ENCODE measurements at places on chromosomes 7 and 10.

- no peak for DNase-seq
Observed at GRCh38 chr7:64733550-64734240, 60.5 kb upstream of the ZNF138 start.

GRCh38 chr10:17236468-17237148 lies 8.6 kb downstream of the VIM start:
- no peak for DNase-seq

DNA sequence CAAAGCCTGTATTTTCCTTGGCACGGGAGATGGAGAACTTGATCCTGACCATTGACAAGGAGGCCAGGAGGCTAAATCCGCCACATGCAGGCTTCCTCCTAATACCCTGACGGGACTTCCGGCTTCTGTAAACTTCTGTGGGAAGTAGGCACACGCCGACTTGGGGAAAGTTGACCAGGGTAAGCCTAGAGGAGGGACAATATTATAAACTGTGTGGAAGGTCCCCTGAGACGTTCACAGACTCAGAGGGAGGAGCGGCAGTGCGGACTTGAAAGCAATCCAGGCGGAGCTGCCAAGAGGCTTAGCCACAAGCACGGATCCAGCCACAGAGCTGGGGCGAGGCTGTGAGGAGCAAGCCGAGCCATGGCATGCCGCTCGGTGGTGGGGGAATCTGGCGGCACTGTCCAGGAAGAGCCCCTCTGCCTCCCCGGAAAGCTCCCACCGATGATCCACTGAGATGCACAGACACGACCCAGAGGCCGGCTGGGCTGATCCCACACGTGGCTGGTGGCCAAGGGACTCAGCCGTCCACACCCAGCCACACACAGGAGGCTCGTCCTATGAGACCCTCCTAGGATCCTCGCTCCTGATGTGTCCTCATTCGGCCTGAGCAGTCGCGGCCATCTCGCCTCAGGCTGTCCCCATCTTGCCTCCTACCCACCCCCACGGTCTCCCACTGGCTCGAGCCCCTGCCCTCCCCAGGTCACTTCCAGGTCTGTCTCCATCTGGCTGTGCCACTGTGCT lies 40.0 kb upstream of the INSIG1 start:
- DNase-seq: no peak

DNA sequence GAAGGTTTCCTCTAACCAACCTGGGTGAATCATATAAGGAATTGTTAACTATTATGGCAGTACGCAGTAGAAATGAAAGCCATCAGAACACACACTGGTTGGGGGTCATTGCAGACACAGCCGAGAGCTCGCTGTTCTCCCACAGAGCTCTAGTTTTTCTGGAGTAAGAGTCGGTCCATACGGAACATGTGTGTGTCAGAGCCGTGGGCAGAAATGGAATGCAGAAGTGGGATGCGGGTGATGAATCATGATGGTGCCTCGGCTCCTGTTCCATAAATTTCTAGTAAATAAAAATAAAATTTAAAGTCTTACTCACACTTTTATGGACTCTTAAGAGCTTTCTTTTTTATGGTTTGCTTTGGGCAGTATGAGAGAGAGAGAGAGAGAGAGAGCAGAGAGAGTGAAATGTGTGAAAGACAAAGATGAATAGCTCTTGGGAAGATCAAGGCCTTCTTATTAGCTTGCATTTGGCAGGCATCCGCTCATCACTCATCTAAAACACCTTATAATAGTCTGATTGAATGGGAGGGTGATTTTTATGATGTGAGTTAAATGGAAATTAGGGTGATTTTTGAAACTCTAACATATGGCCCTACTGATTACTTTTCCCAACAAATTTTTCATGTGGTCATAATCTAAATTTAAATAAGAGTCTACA lies 98.8 kb upstream of the PFKP start:
- DNase-seq: no peak

All from T-helper 1 cell (primary cell).